ENCODE measurements at places on chromosomes 13 and 19.

GRCh38 chr13:27289011-27289665 is 18.5 kb downstream of the RASL11A start:
- no peak for DNase-seq

DNA sequence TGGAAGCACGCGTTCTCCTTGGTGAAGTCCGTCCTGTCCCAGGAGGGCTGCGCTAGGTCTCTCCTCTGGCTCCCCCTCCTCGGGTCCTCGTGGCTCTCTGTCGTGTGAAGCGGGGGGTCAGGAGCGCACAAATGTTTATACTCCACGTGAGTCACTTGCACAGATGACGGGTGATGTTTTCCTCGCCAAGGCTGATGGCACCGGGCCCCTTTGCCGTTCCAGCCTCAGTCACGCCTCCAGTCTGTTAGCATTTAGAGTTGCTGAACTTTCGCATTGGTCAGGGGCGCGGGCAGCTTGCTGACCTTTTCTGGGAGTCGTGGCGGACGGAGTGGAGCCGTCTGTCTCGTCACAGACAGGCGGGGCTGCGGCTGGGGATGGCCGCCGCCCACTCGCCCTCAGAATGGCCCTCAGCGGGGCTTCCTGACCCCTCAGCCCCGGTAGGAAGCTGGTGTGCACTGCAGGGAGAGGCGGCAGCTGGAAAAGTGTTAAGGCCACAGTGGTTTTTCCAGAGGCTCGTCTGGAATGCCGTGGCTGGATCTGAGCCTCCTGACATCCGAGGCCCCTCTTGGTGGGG is 13.7 kb downstream of the KLHL26 start:
- no peak for DNase-seq

DNA sequence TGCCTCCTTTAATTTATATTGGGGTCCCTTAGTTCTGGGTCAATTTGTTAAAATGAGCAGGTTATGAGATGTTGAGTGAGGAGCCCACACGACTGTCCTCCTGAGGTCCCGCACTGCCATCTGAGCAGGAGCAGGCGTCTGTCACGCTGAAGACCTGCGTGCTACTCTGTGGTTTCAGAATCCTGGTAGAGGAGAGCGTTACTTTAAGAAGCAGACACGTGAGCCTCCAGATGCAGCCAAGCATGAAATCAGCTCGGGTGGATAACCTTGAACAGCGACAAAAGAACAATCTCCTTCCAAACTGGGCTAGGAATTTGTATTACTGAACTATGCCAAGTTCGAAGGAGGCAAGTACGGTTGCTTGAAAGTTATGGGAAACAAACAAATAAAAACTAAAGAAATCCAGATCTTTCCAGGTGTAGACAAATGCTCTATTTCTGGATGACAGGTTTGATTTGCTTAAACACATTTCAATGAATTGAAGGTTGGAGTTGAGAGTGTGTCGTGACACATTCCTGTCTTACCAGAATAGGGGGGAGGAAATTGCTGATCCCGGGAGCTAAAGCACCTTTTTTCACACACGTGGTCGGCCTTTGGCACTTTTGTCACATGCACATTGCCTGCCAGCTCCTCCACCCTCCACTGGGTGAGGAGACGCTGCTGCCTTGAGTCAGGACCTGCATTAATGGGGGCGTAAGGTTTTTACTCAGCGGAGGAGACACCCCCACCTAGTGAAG is 945.5 kb upstream of the SLC10A2 start:
- no peak for DNase-seq

GRCh38 chr13:100129605-100130004 is 40.7 kb downstream of the PCCA start:
- DNase-seq = peak; percentile 85

- no peak for DNase-seq
These were observed 10.4 kb upstream of the NANOS2 start for GRCh38 chr19:45924891-45925447.

DNA sequence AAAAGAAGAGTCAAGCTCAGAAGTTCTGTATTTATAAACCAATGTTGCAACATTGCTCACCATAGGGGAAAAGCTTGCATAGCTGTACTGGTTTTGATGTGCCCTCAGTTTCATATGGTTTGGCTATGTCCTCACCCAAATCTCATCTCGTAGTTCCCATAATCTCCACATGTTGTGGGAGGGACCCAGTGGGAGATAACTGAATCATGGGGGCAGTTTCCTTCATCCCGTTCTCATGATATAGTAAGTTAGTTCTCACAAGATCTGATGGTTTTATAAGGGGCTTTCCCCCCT is 73.9 kb downstream of the TNFRSF19 start:
- DNase-seq = peak; percentile 6

DNA sequence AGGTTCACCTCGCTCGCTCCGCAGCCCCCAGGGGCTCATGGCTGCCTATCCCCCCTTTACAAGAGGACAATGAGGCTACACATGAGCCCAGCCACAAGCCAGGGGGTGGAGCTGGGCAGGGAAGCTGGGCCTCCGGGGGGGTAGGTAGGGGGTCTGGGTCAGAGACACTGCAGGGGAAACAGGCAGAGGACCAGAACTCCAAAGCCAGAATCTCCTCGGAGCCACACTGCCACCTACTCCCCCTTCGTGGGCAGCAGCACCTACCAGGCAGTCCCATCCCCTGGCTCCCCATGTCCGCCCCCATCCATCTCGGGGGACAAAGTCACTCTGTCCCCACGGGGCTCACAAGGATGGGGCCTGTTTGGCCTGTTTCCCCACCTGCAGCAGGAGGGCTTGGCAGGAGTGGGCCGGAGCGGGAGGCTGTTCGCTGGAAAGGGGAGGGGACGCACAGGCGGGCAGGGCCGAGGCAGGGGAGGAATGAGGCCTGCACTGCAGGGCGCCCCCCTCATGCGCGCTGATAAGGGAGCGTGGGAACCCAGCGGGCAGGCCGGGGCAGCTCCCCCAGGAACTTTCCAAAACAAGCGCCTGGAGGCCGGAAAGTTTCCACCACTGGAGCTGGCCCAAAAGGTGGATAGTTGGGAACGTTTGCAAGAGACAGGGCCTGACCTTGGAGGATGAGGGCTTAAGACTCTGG is 545 bp upstream of the ISYNA1 start:
- no peak for DNase-seq

DNA sequence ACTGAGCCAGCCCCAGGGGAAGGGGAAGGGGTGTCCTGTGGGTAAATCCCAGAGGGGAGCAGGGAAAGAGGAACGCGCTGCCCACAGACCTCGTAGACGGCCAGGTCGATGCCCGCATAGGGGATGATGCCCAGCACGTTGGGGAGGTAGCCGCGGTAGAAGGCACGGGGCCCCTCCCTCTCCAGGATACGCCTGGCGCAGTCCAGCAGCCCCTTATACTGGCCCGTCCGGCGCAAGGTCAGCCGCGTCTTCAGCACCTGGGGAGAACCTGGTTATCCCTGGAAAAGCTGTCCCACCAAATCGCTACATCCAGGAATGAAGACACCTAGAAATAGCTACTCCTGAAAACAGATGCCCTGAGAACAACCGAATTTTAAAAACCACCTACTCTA is 7.4 kb downstream of the SLC25A23 start:
- no peak for DNase-seq

GRCh38 chr13:103324641-103325040 is 258.4 kb upstream of the SLC10A2 start:
- no peak for DNase-seq

DNA sequence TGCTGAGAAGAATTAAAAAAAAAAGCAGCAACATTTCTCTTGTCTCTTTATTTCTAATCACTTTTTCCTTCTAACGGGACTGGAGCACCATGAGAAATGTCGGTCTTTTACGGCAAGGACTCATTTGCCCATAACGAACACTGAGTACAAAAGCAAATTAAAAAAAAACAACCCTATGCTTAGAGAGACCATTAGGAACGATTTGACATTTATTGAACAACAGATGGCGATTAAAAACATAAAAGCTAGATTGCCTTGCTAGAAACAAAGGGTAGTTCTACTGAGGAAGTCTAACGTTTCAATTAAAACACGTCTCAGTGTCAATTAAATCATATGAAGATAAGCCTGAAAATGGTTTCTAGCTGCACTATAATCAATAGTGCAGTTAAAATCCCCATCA is 51.1 kb downstream of the OLFM4 start:
- DNase-seq = no peak

DNA sequence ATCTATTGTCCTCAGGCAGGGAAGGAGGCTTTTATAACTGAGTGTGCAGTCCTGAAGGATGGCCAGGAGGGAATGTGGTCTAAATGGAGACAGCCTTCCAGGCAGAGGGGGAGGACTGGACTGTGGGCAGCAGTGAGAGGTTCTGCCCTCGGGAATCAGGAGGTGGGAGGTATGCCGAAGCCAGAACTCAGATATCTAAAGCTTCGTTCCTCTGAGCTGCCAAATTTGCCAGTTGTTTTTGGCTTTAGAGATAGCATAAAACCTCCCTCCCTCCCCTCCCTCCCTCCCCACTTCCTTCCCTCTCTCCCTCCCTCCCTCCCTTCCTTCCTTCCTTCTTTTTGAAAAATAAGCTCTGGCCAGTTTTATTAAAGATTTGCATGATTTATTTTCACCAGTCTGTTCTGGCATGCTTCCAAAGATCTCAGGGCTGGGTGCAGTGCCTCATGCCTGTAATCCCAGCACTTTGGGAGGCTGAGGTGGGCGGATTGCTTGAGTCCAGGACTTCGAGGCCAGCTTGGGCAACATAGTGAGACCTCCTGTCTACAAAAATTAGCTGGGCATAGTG is 2.4 kb downstream of the MEDAG start:
- no peak for DNase-seq

GRCh38 chr19:13150931-13151604 is 857 bp downstream of the IER2 start:
- peak; percentile 43 for DNase-seq

DNA sequence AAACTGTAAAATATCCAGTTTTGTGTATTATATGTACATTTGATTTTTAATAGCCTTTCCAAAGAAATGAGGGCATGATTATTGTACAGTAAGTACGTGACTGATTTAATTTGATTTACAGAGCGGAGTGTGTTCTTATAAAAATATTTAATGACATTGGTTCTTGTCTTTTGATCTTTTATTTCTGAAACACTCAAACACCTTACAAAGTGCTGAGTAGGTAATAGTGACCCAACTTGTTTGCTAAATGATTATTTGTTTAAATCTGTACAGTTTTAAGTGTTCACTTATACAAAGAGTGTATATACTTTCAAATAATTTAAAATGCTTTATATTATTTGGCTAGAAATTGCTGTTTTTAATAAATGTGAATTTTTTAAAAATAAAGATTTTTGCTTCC is 71.5 kb downstream of the COG3 start:
- no peak for DNase-seq

GRCh38 chr19:35061583-35062373 is 20.3 kb downstream of the HPN start:
- no peak for DNase-seq

DNA sequence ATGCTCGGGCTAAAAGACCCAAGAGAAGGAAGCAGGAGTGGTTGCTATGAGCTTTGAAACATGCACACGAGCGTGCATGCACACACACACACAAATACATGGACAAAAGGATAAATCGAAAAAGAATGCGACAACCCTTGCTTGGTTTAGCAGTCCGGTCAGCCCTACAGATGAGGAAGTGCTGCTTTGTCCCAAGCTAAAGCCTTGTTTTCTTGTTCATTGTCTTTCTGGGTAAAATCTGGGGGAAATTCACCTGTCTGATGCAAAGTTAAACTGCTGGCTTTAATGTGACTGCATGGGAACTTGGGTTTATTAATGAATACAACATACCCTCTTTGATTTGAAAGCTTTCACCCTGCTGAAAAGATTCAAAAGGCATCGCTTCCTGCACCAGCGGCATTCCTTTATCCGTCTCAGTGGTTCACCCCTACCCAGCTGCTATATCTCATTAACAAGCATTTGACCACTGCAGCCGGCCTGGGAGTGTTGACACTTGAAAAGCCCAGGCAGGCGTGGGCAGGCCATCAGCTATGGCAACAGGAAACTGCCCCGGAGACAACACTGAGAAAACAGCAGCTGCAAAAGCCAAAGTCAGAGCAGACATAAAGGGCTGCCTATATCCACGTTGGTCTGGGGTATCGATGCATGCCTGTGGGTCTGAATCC is 301.7 kb downstream of the NDFIP2 start:
- DNase-seq = peak; percentile 50

DNA sequence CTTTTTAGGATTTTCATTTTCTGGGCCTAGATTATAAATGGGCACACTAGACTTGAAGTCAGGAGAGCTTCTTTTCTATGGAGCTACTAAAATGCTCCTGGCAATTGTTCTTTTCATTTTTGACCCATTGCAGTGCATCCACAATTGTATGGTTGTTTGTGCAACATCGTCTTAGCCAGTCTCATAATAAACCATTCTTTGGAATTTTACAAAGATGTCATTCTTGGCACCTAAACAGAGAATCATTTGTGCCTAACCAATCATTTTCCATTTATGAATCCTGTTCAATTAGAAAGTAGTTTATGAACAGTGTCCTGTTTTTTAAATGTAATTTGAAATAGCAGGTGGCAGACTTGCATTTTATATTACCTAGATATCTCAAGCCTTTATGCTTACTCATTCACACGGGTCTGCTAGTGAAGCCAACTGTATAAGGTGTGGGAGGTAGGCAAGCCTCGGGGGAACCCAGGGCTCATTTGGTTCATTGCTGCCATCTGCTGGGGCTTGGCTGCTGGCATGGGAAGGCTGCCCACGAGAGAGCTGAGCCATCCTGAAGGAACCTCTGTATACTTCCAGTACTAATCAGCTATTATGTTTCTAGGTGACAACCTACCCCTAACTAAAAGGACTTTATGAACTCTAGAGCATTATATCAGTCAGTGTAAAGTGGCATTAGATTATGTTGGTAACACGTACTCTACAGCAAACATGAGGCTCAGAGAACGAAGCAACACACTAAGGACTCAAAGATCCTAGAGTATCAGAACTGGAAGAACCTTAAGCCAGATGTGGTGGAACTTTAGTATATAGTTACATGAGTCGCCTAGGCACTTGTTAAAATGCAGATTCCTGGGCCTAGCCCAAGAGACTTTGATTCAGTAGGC is 60.0 kb downstream of the TPT1 start:
- peak; percentile 77 for DNase-seq

Measured in suppressor macrophage (primary cell).